Iris pigment epithelial cell (primary cell): ENCODE measurements at places on chromosomes 12 and 14.

GRCh38 chr12:83476006-83476405 lies 789.3 kb downstream of the TMTC2 start:
- DNase-seq = no peak

- DNase-seq = no peak
Observed at GRCh38 chr12:1634149-1634548, 5.1 kb downstream of the WNT5B start.

- DNase-seq = peak; percentile 65
Observed at GRCh38 chr12:91178139-91178561, 4.5 kb downstream of the DCN start.

DNA sequence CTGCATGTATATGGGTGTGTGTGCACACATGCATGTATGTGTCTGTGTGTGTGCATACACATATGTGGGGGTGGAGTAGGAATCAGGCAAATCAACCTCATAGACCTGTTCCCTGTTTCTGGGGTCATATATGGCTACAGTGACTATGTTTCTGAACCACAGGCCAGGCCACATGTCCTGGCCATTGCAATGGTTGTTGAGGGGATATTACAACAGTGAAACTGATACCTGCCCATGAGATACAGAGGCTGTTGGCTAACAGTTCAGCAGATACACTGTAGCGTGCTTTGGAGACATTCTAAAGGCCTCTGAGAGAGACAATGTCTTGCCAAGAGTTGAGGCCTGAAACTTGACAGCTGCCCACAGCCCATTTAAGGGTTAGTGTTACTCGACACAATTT lies 47.3 kb upstream of the FOS start:
- DNase-seq = no peak

- DNase-seq = peak; percentile 53
Observed at GRCh38 chr12:24118668-24119067, 169.2 kb upstream of the SOX5 start.

DNA sequence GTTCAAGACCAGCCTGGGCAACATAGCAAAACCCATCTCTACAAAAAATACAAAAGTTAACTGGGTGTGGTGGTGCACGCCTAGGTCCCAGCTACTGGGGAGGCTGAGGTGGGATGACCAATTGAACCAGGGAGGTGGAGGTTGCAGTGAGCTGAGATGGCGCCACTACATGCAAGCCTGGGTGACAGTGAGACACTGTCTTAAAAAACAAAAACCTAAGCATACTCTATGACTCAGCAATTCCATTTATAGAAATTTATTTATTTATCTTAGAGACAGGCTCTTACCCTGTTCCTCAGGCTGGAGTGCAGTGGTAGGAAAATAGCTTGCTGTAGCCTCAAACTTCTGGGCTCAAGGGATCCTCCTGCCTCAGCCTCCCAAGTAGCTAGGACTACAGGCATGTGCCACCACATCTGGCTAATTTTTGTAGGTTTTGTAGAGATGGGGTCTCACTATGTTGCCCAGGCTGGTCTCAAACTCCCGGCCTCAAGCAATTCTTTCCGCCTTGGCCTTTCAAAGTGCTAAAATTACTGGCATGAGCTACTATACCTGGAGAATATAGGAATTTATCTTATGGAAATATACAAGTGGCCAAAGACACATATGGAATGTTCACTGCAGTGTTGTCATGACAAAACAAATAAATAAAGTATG lies 43.3 kb downstream of the NCKAP5L start:
- peak; percentile 59 for DNase-seq

DNA sequence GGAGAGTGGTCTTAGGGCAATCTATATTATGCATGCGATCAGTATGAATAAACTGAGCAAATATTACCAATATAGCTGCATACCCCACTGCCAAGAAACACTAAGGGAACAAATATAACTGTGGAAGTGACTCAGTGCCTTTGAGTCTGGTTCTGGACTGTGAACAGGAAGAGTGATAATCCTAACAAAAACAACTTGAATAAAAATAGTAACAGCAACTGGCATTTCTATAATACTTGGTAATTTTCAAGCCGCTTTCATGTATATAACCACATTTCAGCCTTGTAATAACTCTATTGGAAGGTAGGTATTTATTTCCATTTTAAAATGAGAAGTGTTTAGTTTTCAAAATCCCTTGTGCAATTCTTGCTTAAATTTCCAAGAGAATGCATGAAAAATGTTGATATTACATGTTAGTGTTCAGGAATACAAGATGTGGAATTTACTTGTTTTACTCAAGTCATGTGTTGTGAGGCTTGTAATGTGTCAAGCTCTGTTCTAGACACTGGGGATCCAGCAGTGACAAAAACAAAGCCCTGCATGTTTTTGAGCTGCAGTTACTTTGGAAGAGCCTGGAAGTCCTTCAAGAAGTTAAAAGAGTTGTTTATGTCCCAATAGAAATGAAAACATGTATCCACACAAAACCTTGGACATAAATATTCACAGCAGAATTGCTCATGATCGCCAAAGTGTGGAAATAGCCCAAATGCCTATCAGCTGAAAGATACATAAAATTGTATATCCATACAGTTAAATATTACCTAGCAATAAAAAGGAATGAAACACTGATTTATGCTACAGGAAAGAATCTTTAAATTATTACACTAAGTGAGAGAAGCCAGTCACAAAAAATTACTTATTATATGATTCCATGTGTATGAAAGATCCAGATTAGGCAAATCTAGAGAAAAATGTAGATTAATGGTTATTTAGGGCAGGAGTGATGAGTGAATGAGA lies 338.1 kb upstream of the TMEM132C start:
- DNase-seq = peak; percentile 73

- no peak for DNase-seq
Observed at GRCh38 chr14:31945074-31945613, 132.0 kb upstream of the ARHGAP5 start.

GRCh38 chr12:25590011-25590721 lies 37.1 kb upstream of the LMNTD1 start:
- DNase-seq = no peak

DNA sequence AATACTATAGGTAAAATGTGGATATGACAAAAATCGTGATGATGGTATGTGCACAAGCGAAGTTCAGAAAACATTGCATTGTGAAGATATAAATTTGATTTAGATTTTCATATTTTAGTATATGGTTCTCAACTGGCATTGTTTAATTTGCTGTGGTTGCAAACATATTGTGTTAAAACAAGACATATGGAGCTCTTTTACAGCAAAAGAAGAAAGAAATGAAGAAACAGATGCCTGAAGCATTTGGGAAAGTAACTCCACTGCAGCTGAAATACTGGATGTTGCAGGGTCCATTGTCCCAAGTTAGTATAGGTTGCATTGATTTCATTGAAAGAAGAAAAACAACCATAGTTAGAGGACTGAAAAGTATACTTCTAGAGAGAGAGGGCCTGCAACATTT lies 185.8 kb upstream of the SSTR1 start:
- DNase-seq = no peak

- DNase-seq = no peak
Observed at GRCh38 chr14:60323199-60323896, 74.3 kb downstream of the PPM1A start.

GRCh38 chr14:54023027-54023426 lies 66.4 kb upstream of the BMP4 start:
- DNase-seq = no peak

DNA sequence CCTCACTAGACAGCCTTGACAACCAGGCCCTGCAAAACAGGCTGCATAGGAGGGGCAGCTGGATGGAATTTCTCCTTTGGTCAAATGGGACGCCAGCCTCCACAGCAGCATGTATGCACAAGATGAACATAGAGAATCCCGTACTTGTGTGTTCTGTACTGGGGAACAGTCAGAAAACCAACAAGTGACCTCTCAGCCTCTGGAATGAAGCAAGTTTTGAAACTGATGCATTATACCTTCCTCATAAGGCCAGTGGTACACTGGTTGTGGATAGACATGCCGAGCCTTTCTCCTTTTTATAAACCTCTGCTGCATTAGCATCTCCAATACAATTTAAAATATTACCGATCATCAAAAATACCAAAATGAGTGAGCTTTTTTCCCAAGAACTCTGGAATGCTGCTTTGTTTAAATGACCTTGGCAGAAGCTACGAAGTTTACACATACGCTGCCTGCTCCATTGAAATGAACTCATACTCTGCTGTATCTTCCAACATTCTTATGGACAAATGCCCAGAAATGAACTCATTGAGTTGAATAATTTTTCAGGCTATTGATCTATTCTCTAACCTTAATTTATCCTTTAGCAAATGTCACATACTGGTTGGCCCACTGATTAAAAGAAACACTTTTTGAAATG lies 47.6 kb upstream of the FERMT2 start:
- peak; percentile 91 for DNase-seq

DNA sequence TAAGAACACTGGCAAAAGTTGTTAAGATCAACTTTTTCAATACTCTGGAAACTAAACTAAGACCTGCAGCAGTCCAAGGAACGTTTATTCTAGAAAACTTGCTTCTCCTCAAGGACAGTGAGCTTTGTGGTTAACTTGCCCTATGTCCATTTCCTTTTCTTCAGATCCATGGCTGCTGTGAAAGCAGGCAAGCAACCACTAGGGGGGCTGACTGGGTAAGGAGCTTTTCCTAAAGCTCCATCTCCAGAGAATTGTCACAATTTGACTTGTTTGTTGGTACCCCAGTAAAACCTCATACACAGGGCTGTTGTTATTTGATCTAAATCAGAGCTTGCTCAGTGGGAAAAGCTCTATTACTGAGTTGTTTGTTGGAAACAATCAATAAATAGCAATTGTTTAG lies 10.1 kb upstream of the RPL10L start:
- peak; percentile 3 for DNase-seq

DNA sequence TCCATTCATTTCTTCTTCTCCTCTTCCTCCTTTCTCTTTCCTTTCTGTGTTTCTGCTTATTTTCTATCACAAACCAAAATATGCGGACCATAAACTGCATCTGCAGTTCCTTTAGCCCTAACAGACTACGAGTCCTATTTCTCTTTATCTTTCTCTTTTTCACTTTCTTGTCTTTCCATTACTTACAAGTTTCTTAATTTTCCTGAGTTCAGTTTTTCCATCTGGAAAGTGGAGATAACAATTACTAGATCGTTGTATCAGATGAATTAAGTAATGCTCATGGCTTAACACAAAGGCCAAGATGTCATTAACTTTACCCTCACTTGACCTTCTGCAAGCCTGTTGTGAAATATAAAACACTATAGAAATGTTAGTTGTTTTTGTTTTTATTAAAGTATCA lies 983 bp upstream of the COPS7A start:
- no peak for DNase-seq

DNA sequence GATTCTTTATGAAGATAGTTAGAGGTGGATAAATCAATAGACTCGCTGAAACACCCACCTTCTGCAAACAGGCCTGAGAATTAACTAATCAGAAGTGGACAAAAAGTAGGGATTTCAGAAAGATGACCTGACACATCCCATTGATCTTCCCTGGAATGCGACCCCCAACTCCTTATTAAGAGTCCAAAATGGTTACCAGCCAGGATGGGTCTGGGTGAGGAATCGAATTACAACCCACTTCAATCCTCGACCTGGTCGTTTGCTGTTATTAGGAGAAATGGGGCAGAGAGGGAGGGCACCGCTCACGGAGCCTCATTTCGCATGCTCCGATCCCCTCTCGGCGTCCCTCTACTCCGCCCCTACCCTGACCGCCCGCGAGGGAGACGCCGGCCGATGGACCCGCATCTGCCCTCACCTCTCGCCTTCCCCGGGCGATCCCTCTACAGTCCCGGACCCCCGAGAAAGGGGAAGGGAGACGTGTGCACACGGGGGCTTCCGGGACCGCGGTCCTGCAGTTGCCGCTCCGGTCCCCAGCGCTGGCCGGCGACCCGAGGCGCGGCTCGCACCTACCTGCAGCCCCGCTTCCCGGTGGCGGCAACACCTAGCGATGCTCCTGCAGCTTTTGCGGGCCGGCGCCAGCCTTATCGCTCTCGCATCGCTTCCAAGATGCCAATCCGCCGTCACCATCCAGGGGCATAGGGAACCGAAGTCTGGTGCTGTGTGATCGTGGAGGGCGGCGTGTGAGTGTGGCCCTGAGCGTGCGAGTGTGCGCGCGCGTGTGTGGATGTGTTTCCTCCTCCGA lies 69.3 kb upstream of the USP15 start:
- DNase-seq = no peak

GRCh38 chr12:83172866-83173649 lies 486.4 kb downstream of the TMTC2 start:
- DNase-seq = peak; percentile 8

DNA sequence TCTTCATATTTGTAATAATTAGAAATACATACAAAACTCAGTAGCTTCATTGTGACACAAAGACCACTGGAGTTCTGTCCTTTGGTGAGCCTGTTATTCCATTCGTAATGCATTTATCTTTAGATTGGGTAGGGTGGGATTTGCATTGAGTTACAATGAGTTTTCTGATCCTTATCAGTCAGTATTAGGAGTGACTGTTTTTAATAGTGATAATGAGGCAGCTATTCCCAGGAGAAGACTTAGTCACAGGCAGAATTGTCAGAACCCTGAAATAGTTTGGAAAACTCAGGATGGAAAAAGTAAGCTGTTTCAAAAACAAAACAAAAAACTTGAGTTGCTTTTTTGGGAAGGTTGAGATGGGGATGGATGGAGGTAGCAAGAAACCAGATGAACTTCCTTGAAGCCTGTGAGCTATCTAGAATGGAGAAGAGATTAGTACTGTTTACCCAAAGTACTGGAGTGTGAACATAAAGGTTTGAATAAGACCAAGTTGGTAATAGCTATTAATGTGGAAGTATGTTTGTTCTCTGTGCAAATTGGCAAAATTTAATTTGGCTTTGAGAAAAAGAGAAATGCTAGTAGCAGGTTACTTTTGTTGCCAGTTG lies 38.6 kb downstream of the FBXO34 start:
- DNase-seq = no peak

DNA sequence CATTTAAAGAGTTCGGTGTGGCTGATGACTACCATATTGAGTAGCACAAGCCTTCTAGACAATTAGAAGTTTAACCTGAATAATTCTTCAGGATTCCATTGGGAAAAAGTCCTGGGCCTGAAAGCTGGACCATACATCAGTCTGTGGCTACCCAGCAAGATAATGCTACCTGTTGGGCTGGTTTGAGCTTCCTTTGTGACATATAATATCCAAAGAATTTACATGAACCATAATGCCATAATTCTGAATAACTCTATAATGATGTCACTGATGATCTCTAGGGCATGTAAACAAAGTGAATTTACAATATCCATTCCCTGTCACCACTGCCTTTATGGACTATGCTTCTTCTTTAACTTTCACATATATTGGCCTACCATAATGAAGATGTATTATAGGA lies 3.8 kb upstream of the YBX3 start:
- no peak for DNase-seq

GRCh38 chr12:32305163-32305562 lies 94.2 kb upstream of the FGD4 start:
- peak; percentile 36 for DNase-seq

GRCh38 chr14:77222546-77223225 lies 41.1 kb downstream of the TMEM63C start:
- no peak for DNase-seq

DNA sequence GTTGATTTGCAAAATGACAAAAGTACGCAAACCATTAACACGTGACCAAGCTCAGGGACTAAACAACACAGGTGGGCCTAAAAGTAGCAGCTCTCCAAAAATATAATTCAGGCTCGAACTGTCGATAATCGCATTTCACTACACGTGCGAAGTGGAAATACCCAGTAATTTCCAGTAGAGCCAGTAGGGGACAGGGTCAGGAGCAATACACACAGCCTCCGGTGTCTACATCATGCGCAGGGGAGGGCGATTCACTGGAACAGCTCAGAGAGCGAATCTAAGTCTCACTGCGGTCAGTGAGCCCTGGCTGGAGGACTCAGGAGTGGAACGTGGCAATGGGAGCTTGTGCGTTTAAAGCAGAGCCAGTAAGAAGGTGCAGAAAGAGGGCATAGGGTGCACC lies 40.4 kb downstream of the SETD3 start:
- DNase-seq = no peak
